ENCODE measurements at places on chromosomes 6 and 20. TPM values are rescaled to one million over a fixed set of nuclear protein-coding genes. Genes with fewer than 3 reads are reported as not detected.

PROKR2 gene
- not detected for total RNA-seq

RSPH3 gene
- 3.7 TPM for total RNA-seq

DSP gene
- 0.33 TPM for total RNA-seq

NRSN1 gene
- total RNA-seq: not detected

AVP gene
- not detected for total RNA-seq

ALDH8A1 gene
- 1.2 TPM for total RNA-seq

CLPSL2 gene
- total RNA-seq: not detected

TREML2 gene
- total RNA-seq: 21.5 TPM

HLA-DPB1 gene
- 89.8 TPM for total RNA-seq

HLA-DOA gene
- 3.4 TPM for total RNA-seq

POU5F1 gene
- not detected for total RNA-seq

MRAP2 gene
- not detected for total RNA-seq

TGM2 gene
- total RNA-seq: 0.33 TPM

CDS2 gene
- total RNA-seq: 68.2 TPM

KIAA0408 gene
- 11.6 TPM for total RNA-seq

NRN1 gene
- total RNA-seq: 4.1 TPM

FNDC1 gene
- not detected for total RNA-seq

SDCBP2 gene
- total RNA-seq: 3.1 TPM

PLCB4 gene
- total RNA-seq: not detected

C20orf204 gene
- 7.2 TPM for total RNA-seq

ABHD12 gene
- 31.7 TPM for total RNA-seq

KCNK16 gene
- total RNA-seq: not detected

EXOC2 gene
- total RNA-seq: 31.9 TPM

GJA10 gene
- 3.4 TPM for total RNA-seq

LY6G6F gene
- total RNA-seq: not detected

BPHL gene
- total RNA-seq: 7.3 TPM

ANKRD66 gene
- total RNA-seq: not detected

TRIM15 gene
- total RNA-seq: not detected

UBR2 gene
- total RNA-seq: 36.2 TPM

TPX2 gene
- 137 TPM for total RNA-seq

BPIFB2 gene
- total RNA-seq: not detected

ULBP3 gene
- total RNA-seq: 3.5 TPM
